ENCODE measurements at places on chromosomes 16 and 17.

DNA sequence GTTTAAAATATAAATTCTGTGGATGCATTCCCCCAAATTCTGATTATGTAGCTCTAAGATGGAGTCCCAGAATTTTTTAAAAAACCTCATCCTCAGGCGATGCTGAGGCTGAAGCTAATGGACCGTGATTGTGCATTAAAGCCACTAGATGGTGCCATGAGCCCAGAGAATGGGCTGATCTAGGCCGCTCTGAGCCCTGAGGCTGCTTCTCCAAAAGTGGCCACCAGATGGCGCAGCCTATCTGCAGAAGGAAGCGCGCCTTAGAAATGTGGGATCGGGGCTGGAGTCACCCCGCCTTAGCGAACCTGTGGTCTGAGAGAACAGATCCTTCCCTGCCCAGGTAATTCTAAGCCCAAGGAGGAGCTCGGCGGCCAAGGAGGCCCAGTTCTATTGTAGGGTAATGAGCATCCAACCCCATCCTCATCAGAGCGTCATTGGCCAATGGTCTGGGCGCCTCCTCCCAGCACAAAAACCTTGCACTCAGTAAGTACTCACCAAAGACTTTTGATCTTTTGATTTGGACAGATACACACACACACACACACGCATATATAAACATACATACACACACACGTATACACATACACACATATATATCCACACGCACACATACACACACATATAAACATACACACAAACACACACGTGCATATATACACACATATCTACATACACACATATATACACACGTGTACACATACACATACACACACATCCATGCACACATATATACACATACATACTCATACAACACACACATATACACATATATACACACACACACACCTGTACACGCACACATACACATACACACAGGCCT lies 13.7 kb upstream of the MMP2 start:
- DNase-seq: peak; percentile 92

- no peak for DNase-seq
Measured at GRCh38 chr17:36920032-36921005, 17.0 kb upstream of the LHX1 start.

DNA sequence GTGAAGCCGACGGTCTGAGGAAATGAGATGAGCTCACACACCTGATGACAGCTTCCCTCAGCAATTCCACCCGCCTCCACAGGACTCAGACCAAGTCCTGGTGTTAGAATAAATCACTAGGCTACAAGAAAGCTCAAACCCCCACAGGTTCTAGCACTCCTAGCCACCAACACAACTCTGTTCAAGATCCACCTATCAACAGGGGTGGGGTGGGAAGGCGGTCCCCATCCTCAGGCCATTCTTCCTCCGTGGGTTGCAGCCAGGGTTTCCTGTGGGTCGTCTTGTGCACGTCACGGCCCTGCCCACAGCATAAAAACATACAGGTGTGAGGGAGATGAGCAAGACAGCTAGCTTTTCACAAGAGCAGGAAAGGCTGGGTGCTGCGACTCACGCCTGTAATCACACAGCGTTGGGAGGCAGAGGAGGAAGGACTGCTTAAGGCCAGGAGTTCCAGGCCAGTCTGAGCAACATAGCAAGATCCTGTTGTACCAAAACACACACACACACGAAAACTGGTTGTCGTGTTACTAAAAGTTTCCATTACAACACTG lies 81.1 kb downstream of the ANKRD11 start:
- no peak for DNase-seq

DNA sequence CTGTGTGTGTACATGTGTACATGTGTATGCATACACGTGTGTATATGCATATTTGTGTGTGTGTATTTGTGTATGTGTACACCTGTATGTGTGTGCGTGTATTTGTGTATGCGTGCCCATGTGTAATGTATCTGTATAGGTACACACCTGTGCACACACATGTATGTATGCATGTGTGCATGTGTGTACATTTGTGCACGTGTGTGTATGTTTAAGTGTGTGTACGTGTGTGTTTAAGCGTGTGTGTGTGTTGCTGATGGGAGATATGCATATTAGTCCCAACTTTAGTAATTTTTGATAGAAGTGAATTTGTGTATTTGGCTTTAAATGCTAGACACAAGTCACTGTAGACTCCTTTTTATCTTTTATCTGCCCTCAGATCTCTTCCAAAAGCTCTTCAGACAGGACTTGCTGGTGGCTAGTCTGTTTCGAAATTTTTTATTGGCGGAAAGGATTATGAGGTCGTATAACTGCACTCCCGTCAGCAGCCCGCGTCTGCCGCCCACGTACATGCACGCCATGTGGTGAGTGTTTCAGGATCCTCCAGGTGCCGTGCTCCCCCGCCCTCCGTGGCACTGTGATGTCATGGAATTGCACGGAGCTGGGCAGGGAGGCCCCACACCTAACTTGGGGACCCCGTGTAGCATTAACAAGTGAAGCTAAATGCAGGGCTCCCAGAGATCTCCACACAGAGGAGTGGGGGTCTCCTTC lies 168.8 kb upstream of the CHMP6 start:
- DNase-seq: no peak

DNA sequence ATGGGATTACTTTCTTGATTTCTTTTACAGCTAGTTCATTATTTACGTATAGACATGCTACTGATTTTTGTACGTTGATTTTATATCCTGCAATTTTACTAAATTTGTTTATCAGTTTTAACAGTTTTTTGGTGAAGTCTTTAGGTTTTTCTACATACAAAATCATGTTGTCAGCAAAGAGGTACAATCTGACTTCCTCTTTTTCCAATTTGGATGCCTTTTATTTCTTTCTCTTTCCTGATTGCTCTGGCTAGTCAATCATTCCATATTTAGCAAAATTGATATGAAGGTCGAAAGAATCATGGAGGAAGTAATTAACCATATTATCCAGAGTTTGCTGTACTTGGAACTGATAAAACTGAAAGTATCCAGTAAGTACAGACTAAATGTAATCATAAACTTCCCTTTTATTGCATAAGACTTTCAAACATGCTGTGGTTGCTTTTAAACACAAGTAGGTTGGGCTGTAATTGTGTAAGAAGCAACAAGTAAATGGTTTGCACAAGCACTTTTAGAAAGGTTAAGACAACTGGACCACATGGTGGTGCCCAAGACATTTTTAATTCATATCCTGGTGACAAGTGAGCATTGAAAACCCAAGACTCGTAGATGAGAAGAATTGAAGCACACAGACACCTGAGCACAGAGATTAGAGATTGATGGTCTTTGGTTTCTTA lies 8.4 kb downstream of the GDE1 start:
- no peak for DNase-seq

GRCh38 chr16:10245002-10245401 lies 62.8 kb upstream of the GRIN2A start:
- no peak for DNase-seq

Measured in breast epithelium (tissue), 4 donors.